ENCODE measurements at places on chromosomes 7 and 10.

GRCh38 chr10:69335063-69335587 lies 56.8 kb downstream of the HK1 start:
- no peak for DNase-seq

DNA sequence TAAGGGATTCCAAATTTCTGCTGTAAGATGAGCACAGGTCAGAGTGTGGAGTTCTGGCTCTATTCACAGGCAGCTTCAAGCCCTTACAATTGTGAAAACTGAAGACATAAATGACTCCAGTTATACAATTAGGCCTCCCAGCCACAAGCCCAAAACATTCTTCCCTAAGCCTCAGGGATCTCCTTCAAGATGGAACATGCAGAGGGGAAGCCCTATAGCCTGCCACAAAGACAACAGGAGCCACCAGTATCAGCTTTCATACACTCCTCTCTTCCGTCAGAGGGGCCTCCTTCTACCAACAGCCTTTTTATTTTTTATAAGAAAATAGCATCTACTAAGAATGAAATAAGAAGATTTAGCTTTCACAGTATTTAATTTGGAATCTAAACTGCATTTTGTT lies 46.5 kb downstream of the DLD start:
- no peak for DNase-seq

DNA sequence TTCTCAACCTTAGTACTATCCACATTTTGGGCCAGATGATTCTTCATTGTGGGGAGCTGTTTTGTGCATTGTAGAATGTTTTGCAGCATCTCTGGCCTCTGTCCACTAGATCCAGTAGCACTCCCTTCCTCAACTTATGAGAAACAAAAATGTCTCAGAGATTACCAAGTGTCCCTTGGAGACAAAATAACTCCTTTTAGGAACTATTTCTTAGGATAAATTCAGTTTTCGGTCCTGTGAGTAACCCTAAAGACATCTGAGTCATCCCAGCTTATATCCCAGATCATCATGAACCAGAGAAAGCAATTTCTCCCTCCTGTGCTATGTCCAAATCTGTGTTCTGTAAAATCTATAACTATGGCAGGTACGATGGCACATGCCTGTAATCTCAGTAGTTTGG lies 266.6 kb upstream of the PHYHIPL start:
- no peak for DNase-seq

DNA sequence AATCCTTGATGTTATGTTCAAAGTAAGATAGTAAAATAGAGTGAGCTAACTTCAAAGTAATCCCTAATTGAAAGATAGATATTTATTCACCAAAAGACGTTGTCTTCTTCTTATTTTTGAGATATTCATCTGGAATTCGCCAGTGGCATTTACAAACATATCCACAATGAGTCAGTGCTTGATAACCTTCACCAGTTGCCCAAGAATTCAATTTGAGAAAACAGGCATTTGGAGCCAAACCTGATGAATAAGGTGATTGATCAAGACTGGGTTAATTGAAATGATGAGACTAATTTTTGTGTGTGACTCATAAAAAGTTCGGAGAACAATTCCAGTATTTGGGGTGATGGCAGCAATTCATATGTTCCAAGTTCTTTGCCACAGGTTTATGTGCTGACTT lies 344.0 kb downstream of the ARL4A start:
- DNase-seq, result no peak

DNA sequence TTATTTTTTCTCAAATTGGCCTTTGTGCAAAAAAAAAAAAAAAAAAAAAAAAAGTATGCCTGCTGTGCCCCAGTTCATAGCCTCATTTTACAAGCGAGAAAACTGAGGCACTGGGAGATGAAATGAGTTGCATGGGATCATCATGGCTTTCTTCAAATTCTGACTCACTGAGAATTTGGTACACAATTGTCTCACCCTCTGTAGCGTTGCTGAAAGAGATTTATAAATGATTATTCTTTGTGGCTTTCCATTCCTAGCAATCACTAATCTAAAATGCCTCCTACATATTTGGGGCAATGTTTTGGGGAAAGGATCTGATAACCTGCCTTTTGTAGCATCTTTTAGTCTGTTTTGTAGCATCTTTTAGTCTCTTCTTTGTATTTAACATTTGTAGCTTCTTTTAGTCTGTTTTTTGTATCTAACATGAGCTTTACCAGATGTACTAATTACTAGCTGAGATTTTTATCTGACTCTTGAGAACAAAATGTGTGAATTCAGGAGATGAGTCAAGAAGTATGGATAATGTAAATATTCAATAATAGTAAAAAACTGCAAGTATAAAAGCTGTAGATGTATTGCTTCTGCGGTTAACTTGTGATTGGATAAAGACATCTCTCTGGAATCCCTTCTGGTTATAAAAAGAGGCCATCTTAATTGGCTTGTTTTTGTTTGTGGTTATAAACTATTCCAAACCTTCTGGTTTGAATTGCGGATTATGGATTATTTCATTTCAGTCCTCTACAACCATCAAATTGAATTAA lies 161.4 kb downstream of the ARID5B start:
- no peak for DNase-seq

DNA sequence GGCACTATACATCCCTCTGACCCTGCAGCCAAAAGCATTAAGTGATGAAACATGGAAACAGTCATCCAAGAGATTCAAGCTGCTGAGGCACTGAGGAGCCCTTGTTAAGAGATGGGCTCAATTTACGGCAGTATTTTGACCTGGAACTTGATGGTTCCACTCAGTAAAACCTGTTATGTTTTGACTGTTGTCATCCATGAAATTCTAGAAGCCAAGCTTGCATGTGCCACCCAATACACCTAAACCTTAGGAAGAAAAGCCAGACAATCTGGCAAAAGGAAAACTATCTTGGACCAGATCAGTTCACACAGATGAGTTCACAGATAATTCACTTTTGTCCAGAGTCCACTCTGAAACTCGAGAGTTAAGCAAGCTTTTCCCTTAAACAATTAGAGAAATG lies 53.2 kb downstream of the ICA1 start:
- no peak for DNase-seq

- DNase-seq, result no peak
These were observed 20.8 kb downstream of the LAT2 start for GRCh38 chr7:74230446-74231231.

DNA sequence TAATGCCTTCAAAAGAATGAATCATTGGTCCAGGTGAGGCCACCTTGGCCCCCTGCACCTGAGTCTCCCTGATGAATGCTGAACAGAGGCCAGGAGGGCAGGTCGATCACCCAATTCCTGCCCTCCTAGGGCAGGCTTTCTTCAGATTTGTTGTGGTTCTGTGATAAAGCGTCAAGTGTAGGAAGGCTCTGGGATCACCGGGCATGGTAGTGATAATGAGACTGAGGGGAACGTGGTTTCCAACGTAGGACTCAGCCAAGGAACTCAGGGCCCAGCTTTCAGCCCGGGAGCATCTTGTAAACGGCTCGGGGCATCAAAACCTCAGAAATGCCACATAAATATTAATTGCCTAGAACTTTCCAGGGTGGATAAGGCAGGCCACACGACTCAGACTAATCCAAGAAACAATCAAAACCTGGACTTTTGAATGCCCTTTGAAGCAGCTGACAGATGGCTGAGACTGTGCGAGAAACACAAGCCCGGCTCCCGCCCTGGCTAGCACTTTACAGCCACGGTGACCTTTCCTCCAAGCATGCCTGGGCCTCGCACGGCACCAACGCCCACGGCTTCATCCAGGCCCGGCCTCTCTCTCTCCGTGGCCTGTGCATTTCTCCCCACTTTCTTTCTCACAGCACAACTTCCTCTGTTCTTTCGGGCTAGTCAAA lies 239.3 kb upstream of the GRB10 start:
- DNase-seq, result no peak

DNA sequence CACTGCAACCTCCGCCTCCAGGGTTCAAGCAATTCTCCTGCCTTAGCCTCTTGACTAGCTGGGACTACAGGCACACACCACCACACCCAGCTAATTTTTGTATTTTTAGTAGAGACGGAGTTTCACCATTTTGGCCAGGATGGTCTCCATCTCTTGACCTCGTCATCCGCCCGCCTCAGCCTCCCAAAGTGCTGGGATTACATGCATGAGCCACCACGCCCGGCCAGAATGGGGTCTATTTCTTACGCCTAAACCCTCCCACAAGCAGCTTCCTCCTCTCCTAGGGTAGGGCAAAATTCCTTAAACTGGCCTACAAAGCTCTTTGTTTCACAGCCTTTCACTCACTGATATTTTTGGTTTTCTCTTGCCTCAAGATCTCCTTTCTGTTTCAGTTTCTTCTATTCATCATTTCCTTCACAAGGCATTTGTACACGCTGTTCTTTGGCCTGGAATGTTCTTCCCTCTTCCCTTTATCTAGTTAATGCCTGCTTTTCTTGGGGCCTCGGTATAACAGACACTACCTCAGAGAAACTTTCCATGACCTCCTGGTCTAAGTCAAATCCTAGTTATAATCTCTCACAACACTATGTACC lies 6.7 kb downstream of the CPEB3 start:
- DNase-seq, result no peak

- DNase-seq, result no peak
These were observed 164.6 kb downstream of the GRK5 start for GRCh38 chr10:119371704-119372663.

DNA sequence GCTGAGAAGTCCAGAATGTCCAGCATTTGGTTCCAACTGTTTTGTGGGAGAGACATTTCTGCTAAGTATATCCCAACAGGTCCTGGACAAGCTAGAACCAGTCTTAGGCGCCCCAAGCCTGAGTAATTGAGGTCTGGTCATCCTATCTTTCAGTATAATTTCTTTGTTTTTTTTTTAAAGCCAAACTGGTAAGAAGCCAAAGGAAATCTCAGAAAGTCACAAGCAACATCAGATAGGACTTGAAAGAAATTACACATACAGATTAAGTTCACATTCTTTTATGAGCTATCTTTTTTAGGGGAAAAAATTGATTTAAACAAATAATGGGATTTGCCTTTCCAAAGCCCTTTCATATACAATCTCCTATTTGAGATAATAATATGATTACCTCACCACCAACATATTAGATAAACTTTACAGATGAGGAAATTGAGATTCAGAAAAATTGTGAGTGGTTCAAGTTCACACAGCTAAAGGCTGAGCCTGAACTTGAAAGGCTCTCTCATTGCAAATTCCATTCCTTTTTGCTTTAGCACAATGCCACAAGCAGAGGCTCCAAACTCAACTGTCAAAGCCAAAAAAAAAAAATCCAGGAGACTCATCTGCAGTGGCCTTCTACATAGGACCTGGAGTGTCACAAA lies 15.0 kb downstream of the PDLIM1 start:
- DNase-seq, result no peak

DNA sequence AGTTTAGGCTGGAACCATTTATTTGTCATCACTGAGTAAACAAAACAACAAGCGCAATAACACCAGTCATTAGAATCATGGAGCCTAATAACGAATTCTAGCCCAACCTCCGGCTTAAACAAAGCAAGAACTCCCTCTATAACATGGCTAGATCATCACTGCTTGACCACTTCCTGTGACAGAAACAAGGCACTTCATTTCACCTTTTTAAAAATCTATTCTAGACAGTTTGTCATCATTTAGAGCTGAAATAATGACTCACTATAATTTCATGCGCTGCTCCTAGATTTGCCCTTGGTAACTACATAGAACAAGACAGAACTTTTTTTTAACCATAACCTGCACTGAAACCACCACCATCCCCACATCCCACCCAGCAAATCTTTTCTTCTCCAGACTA lies 81.3 kb downstream of the OSBPL3 start:
- no peak for DNase-seq

GRCh38 chr10:24153537-24153936 lies 55.4 kb upstream of the KIAA1217 start:
- DNase-seq, result no peak

GRCh38 chr10:49309691-49310411 lies 10.9 kb downstream of the C10orf71 start:
- DNase-seq, result no peak

DNA sequence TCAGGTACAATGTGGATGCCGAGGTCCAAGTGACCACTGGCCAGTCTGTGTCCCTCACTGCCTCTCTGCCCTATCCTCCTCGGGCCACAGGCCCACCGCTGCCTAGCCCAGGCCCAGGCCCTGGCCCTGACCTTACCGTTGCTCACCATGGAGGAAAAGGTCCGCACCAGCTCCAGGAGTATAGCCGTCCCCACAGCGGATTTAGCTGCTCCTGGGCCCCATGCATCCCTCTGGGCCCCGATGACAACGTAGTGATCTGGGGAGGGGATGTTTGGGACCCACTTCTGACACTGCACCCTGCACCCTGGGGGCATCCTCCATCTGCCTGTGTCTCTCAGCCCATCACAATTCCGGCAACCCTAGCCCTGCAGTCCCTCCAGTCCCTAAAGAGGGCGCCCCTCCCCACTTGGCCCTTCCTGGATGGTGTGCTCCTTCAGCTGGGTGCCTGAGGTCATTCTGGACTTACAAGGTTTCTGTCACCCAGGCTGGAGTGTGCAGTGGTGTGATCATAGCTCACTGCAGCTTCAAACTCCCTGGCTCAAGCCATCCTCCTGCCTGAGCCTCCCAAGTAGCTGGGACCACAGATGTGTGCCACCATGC lies 12.1 kb downstream of the TFR2 start:
- DNase-seq, result no peak

DNA sequence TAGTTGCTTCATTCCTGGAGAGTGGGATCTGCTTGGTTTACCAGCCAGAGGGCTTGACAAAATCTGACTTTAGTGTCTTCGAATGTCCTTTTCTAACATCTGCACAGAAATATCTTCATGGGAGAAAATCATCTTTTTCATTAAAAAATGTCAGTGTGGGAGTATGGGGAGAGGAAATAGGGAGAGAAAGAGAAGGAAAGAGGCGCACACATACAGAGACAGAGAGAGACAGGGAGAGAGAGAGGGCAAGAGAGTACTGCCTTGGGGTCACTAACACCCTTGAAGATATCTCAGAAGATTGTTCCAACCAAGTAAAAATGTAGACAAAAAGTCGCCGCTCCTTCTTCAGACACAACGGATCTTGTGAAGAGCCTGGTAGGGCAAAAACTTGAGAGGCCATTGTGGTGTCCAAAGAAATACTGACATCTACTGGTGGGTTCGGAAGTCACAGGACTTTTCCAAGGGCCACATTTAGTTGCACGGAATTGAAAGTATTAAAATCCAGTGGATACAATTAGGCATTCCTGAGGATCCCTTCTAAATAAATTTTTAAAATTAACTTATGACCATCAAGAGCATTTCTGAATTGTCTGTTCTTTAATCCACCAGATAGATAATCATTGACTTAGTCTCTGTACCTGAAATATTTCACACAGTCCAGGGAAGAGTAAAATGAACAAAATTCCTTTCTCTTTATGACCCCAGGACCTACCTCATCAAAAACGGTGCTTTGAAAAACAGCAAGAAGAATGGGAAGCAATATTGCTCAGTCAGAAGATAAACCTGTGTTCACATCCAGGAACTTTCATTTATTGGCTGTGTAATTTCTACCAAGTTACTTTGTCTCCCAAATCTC lies 29.7 kb downstream of the VIM start:
- peak; percentile 0 for DNase-seq

GRCh38 chr10:82538272-82538671 lies 663.3 kb downstream of the NRG3 start:
- DNase-seq, result no peak

DNA sequence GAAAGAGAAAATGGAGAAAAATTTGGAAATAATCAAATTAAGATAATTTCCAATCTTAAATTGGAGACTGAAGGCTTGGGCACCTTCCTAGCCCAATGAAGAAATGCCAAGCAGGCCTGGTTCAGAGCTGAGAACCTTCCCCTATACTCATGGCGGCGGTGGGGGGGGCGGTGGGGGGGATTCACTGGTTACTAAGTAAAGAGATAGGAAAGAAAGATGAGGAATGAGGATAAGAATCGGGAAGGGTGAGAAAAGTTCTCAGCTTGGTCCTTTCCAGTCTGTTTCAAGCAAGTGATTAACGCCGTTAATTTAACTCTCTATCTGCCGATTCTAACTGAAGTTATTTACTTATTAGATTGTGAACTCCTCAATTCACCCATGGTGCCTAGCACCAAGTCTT lies 41.5 kb downstream of the DPY19L1 start:
- DNase-seq, result no peak
